ENCODE measurements at places on chromosomes 5 and 9.

DNA sequence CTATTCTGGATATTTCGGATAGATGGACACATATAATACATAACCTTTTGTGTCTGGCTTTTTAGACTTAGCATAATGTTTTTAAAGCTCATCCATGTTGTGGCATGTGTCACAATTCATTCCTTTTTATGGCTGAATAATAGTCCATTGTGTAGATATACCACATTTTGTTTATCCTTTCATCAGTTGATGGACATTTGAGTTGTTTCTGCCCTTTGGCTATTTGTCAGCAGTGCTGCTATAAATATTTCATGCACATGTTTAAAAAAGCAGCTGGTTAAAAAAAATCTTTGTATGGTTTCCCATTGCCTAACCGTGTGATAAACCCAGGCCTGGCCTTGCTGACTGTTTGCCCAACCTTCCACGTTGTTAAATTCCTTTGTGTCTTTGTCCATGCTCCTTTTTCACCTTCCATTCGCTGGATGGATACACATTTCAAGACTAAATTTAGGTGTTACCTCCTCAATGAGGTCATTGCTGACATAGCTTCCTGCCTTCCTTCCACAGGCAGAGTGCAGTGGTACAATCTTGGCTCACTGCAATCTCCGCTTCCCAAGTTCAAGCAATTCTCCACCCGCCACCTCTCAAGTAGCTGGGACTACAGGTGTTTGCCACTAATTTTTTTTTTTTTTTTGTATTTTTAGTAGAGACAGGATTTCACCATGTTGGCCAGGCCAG lies 11.3 kb downstream of the GDA start:
- no peak for DNase-seq

DNA sequence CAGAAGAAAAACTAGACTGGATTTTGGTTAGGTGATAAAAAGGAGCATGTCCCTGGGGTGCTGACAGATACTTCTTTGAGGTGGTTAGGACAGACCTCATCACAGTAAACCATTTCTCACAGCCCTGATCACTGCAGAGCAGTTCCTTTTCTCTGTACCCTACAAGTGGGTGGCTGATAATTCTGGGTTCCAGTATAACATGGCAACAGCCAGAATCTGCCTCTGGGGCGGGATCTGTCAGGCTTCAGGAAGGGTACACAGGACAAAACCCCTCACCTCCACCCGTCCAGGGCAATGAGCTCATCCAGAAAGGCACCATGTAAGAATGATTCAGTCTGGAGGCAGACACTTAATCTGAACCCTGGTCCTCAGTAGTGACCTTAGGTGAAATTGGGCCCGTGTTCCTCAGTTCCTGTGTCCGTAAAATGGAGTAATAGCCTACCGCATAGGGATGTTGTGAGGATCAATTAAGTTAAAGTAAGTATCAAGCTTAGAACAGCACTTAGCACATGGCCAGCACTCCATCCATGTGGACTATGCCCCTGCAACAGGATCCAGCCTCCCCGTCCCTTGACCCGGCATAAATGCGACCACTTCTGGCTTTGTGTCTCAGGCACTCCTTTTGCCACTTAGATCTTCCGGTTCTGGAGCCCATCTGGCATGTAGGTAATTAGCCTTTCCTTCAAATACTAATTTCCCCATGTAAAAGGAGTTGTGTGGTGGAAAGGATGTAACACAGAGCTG lies 129.2 kb downstream of the LHFPL2 start:
- no peak for DNase-seq

GRCh38 chr5:177372910-177373309 lies 11.3 kb upstream of the SLC34A1 start:
- DNase-seq, result no peak

GRCh38 chr9:35905051-35905781 lies 786 bp upstream of the HRCT1 start:
- DNase-seq, result no peak

DNA sequence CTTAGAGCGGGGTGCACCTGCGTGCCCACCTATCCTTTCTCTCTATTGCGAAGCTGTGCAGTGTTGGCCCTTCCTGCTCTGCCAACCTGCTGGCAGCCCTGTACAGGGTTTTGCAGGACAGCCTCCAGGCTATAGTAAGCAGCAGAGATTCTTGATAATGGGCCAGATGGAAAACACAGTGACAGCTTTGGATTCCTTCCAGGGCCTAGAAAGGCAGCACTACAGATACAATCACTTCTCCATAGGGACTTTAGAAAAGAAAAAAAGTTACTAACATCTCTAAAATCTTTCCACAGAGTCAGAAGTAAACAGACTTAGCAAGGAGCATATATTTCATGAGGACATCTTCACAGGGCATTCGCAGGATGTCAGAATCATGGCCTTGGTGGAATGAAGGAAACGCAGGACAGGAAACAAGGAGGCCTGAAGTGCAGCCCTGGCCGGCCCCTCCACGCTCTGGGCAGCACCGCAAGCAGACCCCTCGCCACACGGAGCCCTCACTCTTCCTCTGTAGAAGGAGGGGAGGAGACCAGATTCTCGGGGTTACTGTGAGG lies 172.1 kb upstream of the GAS1 start:
- DNase-seq, result peak; percentile 94

DNA sequence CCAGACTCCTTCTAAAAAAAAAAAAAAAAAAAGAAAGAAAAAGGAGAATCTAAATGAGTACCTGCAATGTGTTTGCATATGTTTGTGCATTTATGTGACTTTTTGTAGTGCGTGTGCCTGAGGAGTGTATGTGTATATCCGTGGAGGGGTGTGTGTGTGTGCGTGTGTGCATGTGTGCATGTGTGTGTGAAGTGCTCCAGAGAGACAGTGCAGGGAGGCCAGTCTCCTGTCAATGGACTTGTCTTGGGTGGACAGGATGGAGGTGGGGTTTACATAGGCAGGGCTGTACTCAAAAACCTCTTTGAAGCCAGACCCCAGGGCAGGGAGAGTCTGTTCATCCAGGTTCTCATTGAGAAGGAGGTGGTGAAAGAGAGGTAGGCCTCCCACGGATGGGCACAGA lies 87.1 kb upstream of the MVB12B start:
- DNase-seq, result no peak

GRCh38 chr5:93622240-93622885 lies 39.3 kb downstream of the NR2F1 start:
- DNase-seq, result no peak

DNA sequence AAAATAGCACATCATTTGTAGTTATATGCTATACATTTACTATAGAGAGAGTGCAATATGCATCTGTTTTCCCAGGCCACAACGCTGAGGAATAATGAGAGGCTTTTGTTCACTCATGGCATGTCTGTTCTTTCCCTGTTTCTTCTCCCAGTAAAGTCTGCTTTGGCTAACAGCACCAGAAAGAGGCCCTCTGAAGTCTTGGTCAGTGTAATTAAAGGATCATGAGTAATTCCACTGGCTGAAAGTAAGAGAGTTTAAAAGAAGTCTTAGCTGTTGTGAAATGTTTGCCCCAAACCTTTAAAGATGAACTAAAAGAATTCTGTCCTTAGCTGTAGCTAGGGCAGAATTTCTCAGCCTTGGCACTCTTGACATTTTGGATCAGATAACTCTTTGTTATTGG lies 228.8 kb downstream of the TLE4 start:
- no peak for DNase-seq

- no peak for DNase-seq
These were observed 5.3 kb downstream of the GPR151 start for GRCh38 chr5:146510559-146511125.
